Natural killer cell (primary cell): ENCODE measurements at places on chromosomes 12 and 14. TPM values are rescaled to one million over a fixed set of nuclear protein-coding genes. Genes with fewer than 3 reads are reported as not detected.

The EIF2S3B gene
- not detected for total RNA-seq

The AHNAK2 gene
- total RNA-seq, result not detected

The MGP gene
- 1.1 TPM for total RNA-seq

The STRAP gene
- total RNA-seq, result 117 TPM

The PTHLH gene
- not detected for total RNA-seq

The SDR9C7 gene
- not detected for total RNA-seq

The PCK2 gene
- 9.8 TPM for total RNA-seq

The HHIPL1 gene
- not detected for total RNA-seq

The HAL gene
- total RNA-seq, result 10.8 TPM

The HNRNPA1 gene
- total RNA-seq, result 1,172 TPM

The ARHGEF40 gene
- 4.4 TPM for total RNA-seq

The KRT6C gene
- total RNA-seq, result not detected

The ASCL1 gene
- total RNA-seq, result not detected

The LGR5 gene
- total RNA-seq, result not detected

The CCDC198 gene
- not detected for total RNA-seq
